GM12865 (cell line): ENCODE measurements at places on chromosomes 12 and 14.

DNA sequence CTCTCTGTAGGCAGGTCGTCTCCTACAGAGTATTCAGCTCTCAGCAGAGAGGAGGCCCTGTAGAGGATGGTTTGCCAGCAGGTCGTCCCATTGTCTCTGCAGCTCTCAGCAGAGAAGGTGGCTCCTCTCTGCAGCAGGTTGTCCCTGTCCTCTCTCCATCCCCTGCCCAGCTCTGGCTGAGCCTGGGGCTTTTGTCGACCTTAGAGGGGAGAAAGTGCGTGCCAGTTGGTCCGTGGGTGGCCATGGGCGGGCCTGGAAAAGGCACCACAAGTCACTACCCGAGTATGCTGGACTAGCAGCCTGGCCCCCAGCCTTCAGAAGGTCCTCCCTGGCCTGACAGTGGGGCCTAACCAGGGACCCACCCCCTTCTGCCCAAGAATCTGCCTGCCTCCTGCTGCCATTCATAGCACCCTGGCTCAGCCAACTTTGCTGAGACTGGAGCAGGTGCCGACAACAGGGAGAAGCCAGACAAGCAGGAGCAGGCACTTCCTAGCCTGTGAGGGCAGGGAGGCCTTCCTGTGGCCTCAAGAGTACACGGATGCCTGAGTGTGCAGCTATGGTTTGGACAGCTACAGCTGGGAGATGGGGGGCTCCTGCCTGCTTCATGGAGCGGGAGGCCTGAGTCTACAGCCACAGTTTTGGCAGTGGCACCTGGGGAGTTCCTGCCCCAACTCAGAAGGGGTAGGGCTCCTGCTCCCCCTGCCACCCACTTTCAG lies 59.7 kb upstream of the KCNH3 start:
- no peak for DNase-seq

- DNase-seq: no peak
These were observed 9.8 kb upstream of the DYRK4 start for GRCh38 chr12:4552191-4552590.

DNA sequence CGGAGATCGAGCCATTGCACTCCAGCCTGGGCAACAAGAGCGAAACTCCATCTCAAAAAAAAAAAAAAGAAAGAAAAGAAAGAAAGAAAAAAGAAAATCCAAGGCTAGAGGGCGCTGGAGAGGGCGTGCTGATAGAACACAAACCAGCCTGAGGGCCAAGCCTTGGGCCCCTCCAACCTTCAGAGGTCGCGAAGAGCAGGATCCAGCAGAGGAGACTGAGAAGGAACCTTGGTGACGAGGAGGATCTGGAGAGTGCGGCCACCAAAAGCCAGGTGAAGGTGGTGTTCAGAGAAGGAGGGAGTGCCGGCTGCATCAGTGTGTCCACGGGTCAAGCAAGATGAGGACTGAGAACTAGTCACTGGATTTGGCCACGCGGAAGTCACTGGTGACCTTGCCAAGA lies 4.1 kb upstream of the DYNC1H1 start:
- no peak for DNase-seq

GRCh38 chr14:54747616-54748015 lies 155.0 kb downstream of the GCH1 start:
- DNase-seq: no peak

- DNase-seq: no peak
These were observed 262.0 kb upstream of the TMPO start for GRCh38 chr12:98253207-98254037.

DNA sequence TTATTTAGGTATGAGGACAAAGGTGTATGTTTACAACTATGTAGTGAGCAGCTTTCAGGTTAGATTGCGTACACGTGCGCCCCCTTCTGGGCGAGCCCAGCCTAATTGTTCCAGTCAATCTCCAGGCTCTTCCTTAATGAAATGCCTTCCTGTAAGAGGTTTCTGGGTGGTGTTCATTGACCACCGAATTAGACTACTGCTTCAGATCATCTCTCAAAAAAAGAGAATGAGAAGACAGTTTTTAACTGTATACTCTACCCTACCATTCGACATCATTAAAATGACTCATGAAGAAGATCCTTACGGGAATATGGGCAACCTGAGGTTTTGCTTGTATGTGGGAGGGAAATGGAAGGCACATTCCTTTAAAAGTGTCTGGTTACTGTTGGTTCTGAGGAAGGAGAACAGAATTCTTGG lies 2.1 kb downstream of the LUM start:
- peak; percentile 73 for DNase-seq

GRCh38 chr12:54561164-54561563 lies 11.8 kb downstream of the PDE1B start:
- DNase-seq: no peak

DNA sequence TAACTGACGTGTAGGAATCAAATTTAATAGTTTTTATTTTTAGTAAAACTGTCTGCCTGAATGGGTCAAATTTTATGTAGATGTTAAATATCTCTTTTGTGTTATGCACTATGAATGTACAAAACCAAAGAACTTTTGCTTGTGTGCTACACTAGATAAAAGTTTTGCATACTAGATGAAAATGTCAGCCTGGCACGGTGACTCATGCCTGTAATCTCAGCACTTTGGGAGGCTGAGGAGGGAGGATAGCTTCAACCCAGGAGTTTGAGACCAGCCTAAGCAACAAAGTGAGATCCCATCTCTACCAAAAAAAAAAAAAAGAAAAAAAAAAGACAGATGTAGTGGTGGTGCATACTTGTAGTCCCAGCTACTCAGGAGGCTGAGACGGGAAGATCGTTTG lies 11.1 kb downstream of the AEBP2 start:
- DNase-seq: no peak

- peak; percentile 73 for DNase-seq
These were observed 923 bp downstream of the STAT2 start for GRCh38 chr12:56358836-56359532.

DNA sequence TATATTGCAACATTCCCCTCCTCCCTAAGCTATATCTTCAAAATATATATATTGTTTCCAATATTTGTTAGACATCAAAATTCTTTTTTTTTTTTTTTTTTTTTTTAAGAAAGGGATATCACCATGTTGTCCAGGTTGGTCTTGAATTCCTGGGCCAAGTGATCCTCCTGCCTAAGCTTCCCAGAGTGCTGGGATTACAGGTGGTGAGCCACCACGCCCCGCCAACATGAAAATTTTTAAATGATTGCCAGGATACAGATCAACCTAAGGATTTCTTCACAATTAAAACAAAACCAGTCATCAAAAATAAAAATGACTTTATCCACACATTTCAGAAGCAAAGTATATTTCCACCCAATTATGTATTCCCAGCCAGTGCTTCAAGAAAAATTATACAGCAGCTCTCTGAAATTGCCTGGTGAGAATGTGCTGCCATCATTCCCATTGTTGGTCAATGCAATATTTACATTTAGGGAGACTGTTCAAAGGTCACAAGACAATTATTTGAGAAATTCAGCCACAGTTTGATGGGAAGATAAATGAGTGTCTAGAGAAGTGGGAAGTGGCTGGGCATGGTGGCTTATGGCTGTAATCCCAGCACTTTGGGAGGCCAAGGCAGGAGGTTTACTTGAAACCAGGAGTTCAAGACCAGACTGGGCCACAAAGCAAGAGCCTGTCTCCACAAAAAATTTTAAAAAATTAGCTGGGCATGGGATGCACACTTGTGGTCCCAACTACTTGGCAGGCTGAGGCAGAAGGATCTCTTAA lies 141.7 kb upstream of the AMIGO2 start:
- DNase-seq: no peak

DNA sequence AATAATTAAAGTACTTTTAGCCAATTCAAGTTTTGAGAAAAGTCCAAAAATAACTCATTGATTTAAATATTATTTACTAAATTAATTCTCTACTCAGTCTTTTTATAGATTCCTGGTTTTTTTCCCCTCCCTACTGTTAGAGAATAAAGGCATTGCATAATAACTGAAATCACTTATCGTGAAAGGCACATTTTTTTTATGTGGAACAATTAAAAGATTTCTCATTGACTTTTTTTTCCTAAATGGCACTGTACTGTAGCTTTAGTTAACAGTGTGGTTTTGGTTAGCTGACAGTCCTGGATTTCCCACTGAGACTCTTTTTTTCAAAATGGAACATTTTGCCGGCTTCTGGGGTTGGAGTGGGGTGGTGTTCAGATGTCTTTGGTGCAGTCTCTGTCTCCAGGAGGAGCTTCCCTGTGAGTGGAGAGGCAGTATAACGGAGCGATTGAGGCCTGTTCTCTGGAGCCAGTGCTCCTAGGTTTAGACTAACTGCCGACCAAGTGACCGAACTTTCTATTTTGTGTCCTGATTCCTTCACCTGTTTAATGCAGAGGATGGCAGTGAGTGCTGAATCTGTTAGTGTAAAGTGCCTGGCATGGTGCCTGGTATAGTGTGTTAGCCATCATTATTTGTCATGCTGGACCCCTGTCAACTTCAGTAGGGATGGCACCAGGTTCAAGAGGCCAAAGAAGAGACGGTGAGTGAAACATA lies 117.7 kb downstream of the ADCK1 start:
- no peak for DNase-seq

DNA sequence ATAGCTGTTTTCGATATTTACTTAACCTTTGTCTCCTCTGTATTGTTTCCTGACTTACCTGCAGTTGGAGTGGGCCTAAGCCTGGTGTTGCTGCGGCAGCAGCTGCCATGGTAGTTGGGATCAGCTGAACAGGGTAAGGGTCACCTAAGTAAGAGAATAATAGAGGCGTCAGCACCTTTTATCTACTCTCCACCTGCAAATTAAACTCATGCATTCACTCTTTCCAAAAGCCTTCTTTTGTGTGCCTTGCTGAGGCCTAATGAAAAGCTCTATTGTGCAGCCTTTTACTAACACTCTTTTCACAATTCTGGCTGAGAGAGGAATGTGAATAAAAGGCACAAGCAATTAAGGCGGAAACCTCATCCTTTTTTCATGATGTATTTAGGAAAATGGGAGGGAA lies 308.7 kb downstream of the SOX5 start:
- no peak for DNase-seq

- no peak for DNase-seq
These were observed 448.8 kb downstream of the FLRT2 start for GRCh38 chr14:85978582-85979250.

DNA sequence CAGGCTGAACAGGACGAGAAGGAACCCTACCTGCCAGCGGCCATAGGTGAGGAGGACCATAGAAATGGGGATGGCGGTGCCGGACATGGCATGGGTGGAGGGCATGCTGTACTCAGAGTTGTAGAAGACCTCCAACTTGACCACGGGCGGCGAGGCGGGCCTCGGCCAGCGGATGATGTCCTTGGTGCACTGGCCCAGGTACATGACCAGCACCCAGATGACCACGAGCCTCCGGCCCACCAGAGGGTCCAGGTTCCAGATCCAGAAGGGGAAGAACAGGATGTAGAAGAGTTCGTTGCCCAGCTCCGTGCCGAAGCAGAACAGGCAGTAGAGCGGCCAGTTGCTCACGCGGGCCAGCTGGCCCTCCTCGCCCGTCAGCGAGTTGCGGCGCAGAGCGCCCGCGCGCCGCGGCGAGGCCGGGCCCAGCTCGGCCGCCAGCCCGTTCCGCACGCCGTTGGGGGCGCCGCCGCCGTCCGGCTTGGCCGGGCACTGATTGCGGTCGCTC lies 582 bp downstream of the SGPP1 start:
- DNase-seq: peak; percentile 46

- peak; percentile 70 for DNase-seq
These were observed 249.7 kb downstream of the FOXG1 start for GRCh38 chr14:29016050-29016900.

- no peak for DNase-seq
These were observed 170.3 kb upstream of the ATP2B1 start for GRCh38 chr12:89878950-89879349.

DNA sequence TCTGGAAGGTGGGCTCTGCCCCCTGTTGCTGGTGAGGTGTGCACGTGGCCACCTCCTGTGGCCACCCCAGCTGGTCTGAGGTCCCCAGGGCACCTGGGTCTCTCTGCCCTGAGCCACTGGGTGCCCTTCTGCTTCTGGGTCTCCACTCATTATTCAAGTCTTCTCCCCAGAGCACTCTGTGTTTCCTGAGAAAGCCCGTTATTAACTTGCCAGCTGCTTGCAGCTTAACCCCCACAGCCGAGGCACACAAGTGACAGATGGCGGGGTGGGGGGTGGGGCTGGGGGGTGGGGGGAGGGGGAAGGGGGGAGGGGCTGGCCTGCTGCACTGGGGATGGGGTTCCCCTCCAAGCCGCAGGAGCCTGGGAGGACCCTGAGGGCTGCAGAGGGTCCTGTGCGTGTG lies 40.5 kb downstream of the FBRSL1 start:
- no peak for DNase-seq

DNA sequence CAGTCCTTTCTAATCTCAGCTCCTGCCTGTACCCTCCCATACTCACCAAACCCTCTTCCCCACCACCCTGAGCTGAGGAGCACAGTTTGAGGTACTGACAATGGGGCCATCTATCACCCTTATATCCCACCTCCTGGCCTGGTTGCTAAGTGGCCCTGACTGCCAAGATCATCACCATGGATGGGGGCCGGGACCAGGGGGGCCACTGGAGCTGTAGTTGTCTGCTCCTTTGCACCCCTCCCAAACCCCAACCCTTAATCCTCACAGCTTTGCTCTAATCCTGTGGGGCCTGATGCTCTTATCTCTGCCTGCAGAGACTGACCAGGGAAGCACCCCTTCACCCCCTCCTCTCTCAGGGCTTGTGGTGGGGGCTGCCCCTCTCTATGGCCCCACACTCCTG lies 395 bp upstream of the GNB3 start:
- DNase-seq: no peak

- DNase-seq: peak; percentile 32
These were observed 458.3 kb downstream of the BTG1 start for GRCh38 chr12:91687052-91688017.
